ENCODE measurements at places on chromosomes 6 and 20.

DNA sequence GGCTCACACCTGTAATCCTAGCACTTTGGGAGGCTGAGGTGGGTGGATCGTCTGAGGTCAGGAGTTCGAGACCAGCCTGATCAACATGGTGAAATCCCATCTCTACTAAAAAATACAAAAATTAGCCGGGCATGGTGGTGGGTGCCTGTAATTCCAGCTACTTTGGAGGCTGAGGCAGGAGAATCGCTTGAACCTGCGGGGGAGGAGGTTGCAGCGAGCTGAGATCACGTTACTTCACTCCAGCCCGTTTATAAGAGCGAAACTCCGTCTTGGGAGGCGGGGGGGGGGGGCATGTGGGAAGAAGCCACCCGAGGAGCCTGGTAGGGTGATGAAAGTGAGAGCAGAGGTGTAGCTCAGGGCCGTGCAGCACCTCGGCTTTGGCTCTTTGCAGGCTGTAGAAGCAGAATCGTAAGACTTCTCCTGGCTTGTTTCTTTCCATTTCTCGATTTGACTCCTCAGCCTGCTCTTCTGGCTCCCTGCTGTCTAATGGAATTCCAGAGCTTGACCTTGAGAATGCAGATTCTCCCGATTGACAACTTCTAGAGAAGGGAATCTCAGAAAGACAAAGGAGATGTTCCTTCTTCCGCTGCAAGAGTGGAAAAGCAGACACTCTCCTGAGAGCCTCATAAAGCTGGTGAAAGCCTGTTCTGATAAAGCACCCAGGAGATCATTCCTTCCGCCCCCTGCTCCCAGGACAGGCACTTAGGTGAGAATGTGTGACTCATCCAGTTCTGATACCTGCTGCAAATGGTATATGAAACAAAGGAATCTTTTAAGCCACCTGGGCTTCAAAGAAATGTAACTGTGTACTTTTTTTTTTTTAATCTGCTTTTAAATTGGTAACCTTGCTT is 26.0 kb upstream of the PPP1R16B start:
- DNase-seq, result no peak

DNA sequence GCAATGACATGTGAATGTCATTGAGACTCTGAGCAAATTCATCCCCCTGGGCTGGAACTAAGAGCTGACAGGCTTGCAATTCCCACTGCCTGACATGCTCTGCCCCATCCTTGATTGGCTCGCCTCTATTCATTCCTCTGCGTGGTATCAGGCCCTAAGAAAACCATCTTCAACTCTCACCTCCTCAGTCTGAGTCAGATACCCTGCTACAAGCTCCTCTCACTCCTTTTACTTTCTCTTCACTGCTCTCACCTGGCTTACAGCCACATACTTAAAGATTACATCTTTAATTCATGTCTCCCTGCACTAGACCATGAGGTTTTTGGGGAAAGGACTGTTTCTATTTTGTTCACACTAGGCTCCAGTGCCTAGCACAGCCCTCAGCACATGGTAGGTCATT is 131.6 kb downstream of the KIF6 start:
- DNase-seq, result no peak

DNA sequence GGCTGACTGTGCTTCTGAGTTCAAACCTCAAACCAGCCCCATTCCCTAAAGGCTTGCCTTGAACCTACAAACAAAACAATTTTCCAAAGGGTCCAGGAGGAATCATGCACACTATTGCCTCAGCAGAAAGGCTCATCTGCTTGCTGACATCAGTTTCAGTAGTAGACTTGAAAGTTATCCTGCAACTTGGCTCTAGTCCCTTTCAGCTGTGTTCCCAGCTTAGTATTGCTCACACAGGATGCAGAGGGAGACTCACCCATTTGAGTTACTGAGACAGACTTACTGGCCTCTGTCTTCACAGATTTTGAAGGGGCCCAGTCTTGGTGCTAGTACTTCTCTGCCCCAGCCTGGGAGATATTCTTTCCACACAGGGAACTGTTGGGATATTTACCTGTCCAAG is 38.5 kb upstream of the TFB1M start:
- DNase-seq, result no peak

DNA sequence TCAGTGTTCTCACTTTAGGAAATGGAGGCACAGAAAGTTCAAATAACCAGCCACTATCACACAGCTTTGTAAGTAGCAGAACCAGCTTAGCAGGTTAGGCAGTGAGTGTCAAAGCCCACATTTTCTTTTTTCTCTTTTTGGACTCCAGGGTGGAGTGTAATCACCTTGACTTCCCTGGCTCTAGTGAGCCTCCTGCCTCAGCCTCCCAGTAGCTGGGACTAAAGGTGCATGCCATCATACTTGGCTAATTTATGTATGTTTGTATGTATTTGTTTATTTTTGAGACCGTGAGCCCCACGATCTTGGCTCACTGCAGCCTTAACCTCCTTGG is 7.8 kb upstream of the NCOA3 start:
- no peak for DNase-seq

DNA sequence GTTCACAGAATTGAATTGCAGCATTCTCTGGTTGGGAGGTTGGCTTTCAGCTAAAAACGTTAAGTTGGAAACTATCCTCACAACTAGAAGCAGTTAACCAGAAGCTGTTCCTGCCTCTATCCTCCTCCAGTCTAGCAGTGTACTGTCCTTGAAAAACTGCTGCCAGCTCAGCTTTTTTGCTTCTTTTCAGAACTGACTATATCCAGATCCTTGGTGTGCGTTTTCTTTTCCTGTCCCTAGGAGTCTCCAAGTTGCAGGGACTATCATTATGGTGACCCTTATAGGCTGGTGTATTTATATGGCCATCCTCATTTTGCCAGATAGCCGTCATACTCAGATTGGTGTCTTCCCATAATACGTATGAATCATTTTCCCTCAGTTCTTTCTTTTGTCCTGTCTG is 5.5 kb downstream of the ITCH start:
- no peak for DNase-seq

- DNase-seq, result no peak
Observed at GRCh38 chr6:75098709-75099108, 107.1 kb downstream of the COL12A1 start.

- DNase-seq, result no peak
Observed at GRCh38 chr20:23369072-23369823, 7.3 kb downstream of the GZF1 start.

DNA sequence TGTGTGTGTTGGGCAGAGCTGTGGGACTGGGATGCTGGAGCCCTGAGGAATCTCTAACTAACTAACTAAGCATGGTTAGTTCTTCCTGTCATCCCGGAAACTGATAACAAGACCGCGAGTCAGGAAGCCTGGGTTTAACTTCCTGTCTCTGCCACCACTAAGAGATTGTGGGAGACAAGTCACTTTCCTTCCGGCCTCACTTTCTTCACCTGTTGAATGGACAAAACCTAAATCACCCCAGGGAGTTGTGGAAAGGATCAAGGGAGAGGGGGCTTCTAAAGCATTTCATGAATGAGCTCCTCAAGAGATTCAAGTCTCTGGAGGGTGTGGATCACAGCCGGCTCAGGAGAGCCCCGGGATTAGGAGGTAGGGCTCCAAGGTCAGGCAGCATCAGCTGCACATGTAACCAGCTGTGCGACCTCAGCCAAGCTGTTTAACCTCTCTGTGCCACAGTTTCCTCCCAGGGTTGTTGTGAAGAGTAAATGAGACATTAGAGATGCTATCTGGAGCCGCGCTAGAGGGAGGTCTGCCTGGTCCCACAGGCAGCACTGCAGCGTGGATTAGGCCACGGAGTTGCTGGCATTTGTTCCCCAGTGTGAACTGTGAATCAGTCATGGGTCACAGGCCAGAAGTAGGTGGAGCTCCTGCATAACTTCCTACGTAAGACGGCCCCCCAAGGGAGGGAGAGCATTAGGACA is 105.1 kb downstream of the TOX2 start:
- DNase-seq, result no peak

- DNase-seq, result peak; percentile 21
Observed at GRCh38 chr6:134564705-134565104, 246.8 kb upstream of the SGK1 start.

DNA sequence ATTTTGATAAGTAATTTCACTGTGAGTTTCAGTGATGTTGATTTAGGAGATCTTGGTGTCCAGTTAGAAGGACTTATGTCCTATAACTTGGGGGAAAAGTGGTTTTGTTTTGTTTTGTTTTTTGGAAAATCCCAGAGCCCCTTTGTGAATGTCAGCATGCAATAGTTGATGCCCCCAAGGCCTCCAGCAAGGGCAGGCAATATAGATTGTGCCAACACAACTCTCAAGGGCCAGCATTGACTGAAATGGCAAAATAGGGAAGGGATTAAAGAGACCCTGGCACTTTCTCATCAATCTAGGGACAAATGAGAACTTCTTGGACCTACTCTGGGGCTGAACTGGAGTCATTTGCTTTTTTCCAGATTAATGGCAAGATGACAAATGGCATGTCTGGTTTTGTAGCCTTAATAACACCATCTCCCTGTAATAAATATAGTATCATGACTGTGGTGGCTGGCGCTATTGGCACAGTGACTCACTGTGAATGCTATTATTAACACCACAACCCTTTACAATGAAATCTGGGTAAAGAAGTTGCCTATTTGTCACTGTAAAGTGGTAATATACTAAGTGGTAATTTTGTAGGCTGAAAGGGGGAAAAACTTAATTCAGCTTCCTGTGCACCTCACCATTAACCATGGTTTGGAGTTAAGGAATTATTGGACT is 51.8 kb downstream of the ABRACL start:
- DNase-seq, result no peak

GRCh38 chr6:12818324-12818723 is 101.8 kb downstream of the PHACTR1 start:
- DNase-seq, result no peak

- no peak for DNase-seq
Observed at GRCh38 chr20:8431538-8432434, 299.7 kb downstream of the PLCB1 start.

GRCh38 chr6:152648105-152648504 is 10.9 kb upstream of the SYNE1 start:
- no peak for DNase-seq

DNA sequence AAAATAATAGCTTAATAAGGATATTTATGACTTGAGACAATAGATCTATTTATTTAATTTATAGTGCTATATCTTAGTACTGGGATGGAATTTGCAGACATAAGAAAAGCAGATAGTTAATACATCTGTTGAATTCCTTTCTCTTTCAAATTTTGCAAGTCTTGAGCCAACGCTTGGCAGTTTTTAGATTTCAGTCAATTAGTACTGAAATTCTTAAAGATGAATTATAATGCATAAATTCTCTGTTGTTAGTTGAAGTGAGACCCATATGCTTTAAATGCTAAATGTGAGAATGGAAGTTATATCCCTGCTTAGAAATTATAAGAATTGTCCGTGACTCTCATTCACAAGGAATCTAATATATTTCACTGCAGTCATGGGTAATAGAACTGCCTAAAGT is 225.1 kb upstream of the ADGRB3 start:
- DNase-seq, result no peak

- no peak for DNase-seq
Observed at GRCh38 chr20:39745380-39745779, 783.2 kb downstream of the DHX35 start.

GRCh38 chr6:143513410-143513809 is 1.9 kb upstream of the FUCA2 start:
- DNase-seq, result no peak

GRCh38 chr20:62276439-62276838 is 26.4 kb upstream of the ADRM1 start:
- DNase-seq, result peak; percentile 14

- no peak for DNase-seq
Observed at GRCh38 chr6:154579485-154579884, 69.0 kb upstream of the CNKSR3 start.

GRCh38 chr6:133954657-133955576 is 1.9 kb downstream of the TBPL1 start:
- DNase-seq, result no peak

DNA sequence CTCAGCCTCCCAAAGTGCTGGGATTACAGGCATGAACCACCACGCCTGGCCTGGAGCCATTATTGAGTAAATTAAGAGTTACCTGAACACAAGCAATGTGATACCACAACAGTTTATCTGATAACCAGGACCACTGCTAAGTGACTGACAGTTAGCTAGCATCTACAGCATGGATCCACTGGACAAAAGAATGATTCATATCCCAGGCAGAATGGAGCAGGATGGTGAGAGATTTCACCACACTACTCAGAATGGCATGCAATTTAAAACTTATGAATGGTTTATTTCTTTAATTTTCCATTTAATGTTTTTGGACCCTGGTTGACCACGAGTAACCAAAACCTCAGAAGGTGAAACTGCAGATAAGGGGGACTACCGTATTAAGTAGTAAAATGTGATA is 48.6 kb downstream of the RALGAPA2 start:
- no peak for DNase-seq

GRCh38 chr20:34831936-34832335 is 6.5 kb upstream of the NCOA6 start:
- no peak for DNase-seq

- DNase-seq, result no peak
Observed at GRCh38 chr20:23856736-23857135, 22.8 kb downstream of the CST5 start.

GRCh38 chr6:28782113-28782673 is 141.6 kb downstream of the TRIM27 start:
- no peak for DNase-seq

GRCh38 chr6:53627391-53628218 is 38.0 kb downstream of the KLHL31 start:
- DNase-seq, result no peak

GRCh38 chr20:16438100-16438499 is 135.1 kb downstream of the KIF16B start:
- no peak for DNase-seq

DNA sequence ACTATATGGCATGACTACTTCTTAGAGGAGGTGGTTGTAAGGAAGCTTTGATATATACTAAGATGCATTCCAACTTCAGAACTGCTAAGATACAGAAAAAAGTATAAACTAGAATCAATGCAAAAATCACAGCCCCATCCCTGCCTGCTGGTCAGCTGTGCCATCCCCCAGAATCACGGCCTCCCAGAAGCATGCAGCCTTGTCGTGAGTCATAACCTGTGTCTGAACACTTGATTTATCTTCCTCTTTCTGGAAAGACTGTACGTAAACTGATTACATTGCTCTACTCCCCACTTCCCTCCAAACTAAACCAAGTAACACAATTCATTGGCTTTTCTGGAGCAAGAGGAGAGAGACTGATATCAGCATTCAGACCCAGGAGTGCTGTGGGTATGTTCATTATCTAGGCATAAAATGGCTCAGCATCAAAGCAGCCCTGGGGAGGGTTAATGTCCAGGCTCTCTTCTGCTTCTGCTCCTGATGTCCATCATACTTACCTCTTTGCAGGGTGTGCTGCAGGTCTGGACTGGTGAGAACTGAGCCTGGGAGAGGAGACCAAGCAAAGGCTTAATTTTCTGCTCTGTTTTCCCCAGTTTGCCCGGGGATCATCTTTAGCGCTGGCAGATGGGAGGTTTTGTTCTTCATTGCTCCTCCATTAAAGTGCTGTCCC is 18.4 kb downstream of the SCP2D1 start:
- DNase-seq, result no peak

GRCh38 chr6:166724576-166724975 is 97.5 kb upstream of the RPS6KA2 start:
- no peak for DNase-seq

DNA sequence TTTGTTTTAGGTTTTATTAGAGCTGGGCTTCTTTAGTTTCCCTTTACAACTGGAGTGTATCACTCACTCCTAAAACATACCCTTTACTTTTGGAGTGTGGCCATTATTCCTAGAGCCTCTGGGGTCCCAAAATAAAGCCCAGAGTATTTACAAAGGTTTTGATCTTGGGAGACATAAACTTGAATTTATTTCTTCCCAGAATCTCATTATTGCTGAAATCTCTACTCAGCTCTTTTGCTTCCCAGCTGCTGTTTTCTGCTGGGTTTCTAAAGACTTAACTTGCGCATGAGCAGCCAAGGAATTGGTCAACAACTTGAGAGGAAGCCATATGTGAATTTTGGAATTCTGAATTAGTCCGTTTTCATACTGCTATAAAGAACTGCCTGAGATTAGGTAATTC is 94.5 kb upstream of the NRSN1 start:
- no peak for DNase-seq

Data from substantia nigra (tissue), 51 donors.